ENCODE measurements at places on chromosomes 3 and 15. TPM values are rescaled to one million over a fixed set of nuclear protein-coding genes. Genes with fewer than 3 reads are reported as not detected.

DNA sequence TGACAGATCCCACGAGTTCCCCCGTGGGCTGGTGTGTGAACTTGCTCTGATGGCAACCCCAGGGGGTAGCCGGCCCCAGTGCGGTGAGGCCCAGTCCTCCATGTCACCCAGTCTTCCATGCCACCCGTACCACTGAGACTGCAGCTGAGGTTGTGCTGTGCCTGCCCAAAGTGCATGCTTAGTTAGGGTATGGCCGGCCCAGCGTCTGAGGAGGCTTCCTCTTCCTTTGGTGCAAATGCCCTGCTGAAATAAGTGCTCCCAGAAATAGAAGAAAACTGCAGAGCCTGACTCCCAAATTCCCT is 31.5 kb downstream of the MGLL start:
- DNase-seq = no peak

DNA sequence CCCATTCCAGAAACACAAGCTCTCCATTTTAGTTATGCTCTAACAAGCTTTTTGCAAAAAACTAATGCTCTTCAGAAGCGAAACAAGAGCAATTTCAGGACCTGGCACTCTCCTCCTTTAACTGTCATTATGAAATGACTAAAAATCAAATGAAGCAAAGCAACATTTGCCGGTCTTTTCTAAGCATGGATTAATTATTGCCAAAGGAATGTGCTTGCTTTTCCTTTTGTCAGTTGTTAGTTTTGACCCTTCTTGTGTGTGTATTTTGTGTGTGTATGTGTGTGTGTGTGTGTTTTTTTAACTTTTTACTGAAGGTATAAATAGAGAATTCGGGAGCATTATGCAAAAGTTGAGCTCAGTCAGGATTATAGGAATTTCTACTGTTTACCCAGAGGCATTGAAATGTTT is 509.1 kb downstream of the TUSC7 start:
- DNase-seq = no peak

DNA sequence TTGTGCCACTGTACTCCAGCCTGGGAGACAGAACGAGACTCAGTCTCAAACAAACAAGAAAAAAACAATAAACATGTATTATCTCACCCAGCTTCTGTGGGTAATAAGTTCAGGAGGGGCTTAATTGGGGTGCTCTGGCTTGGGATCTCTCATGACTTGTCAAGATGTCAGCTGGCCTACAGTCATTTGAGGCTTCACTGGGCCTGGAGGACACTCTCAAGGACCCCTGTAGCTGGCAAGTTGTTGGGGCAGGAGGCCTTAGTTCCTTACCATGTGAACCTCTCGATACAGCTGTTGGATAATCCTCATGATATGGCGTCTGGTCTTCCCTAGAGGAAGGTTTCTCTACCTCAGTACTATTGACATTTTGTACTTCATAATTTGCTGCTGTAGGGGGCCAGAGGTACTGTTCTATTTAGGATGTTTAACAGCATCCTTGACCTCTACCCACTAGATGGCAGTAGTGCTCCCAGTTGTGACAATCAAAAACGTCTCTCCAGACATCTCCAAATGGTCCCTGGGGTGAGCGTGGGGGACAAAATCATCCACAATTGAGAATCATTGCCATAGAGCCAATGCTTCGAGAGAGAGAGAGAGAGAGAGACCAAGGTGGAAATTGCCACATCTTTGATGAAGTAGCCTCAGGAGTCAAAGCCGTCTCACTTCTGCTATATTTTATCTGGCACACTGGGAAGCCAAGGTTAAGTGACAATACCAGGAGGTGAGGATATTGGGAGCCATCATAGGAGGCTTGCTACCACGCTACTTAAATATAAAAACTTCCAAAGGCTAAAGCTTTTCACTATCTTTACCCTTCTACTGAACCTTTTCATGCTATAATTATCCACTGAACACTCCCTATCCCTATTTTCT is 23.9 kb upstream of the SLTM start:
- peak; percentile 29 for DNase-seq

DNA sequence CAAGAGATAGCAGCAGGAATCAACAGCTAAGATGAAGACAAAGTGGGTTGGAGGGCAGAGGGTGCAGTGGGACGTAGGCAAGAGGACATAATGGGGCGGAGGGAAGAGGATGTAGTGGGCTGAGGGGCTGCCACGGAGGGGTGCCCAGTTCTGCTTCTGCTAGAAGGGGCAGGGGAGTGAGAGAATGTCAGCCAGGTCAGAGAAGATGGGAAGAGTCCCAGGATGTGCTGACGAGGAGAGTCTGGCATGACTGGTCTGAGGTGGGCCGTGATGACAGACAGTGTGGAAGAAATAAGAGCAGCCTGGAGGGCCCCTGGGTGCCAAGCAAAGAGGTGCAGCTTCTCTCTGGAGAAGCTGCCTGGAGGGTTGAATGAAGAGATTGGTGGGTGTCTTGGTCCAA is 4.0 kb downstream of the SPSB4 start:
- DNase-seq = no peak

DNA sequence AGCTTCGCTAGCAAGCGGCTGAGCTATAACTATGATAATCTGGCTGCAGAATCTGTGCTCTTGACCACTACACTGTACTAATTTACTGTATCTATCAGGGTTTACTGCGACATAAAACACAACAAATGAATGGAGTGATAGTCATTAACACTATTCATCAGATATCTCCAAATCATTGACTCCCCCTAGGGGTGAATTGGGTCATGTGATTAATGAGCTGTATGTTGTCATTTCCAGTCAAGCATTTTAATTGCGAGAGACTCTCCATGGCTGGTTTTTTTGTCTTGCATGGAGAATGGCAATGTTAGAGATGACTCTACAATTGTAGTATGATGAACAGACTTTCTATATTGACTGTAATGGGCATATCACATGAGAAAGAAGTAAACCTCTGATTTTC is 10.5 kb upstream of the TM4SF18 start:
- DNase-seq = no peak

- DNase-seq = no peak
These were observed 208.8 kb downstream of the ADAMTS17 start for GRCh38 chr15:100133001-100133400.

The PODXL2 gene
- total RNA-seq = 3.0 TPM

The EFCC1 gene
- 1.1 TPM for total RNA-seq

The LTK gene
- total RNA-seq = 0.50 TPM

The WNT7A gene
- total RNA-seq = not detected

Measured in left cardiac atrium (tissue), 4 donors.